Stimulated activated CD4-positive, alpha-beta T cell treated with anti-CD3 and anti-CD28 coated beads, Interleukin-1b, Interleukin-23, amount 100 ng/mL, for 4 hours (primary cell): ENCODE measurements at places on chromosomes 11 and 22.

GRCh38 chr11:107844041-107844440 lies 14.5 kb downstream of the SLC35F2 start:
- DNase-seq: no peak

- DNase-seq: no peak
Measured at GRCh38 chr11:70422692-70423522, 24.6 kb downstream of the CTTN start.

DNA sequence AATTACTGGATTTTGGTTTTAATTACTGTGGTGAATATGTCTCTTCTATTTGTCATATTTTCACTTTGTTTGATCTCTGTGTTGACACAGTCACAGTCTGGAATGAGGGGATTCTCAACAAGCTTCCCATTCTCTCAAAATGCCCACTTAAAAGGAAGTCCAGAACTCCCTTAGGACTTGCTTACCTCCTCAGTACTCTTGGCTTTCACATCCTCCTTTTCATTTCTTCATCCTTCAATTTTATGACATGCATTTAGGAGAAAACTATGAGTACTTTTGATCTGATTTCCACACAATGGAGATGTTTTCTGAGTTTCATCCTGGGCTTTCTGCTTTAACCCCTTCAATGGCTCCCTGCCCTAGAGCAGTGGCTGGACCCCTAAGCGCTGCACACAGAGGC lies 49.3 kb upstream of the FLI1 start:
- no peak for DNase-seq

GRCh38 chr22:27206374-27207133 lies 549.2 kb downstream of the MIAT start:
- DNase-seq: no peak
